ENCODE measurements at places on chromosomes 16 and 17.

- DNase-seq, result peak; percentile 18
These were observed 802 bp downstream of the CYLD start for GRCh38 chr16:50742576-50743200.

DNA sequence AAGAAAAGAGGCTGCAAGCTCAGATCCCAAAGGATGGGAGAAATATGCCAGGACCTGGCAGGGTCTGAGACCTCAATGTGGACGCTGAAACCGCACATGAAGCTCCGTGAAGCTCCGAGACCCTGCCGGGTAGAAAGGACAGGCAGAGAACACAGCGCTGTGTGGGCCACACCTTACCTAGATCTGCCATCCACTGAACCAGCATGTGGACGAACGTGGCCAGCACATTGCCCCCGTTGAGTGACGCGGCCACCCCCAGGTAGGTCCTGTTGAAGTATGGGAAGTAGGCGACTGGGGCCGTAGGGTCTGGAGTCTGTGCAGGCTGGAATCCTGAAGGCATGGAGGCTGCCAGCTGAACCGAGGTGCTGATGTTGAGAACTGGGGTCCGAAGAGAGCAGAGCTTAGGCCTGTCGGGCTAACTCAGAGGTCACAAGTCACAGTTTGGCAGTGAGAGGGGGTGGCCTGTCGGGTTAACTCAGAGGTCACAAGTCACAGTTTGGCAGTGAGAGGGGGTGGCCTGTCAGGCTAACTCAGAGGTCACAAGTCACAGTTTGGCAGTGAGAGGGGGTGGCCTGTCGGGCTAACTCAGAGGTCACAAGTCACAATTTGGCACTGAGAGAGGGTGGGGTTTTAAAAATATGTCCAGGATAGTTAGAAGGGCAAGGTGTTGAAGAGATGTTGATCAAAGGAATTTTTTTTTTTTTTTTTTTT, 6.1 kb upstream of the TRPV1 start:
- no peak for DNase-seq

DNA sequence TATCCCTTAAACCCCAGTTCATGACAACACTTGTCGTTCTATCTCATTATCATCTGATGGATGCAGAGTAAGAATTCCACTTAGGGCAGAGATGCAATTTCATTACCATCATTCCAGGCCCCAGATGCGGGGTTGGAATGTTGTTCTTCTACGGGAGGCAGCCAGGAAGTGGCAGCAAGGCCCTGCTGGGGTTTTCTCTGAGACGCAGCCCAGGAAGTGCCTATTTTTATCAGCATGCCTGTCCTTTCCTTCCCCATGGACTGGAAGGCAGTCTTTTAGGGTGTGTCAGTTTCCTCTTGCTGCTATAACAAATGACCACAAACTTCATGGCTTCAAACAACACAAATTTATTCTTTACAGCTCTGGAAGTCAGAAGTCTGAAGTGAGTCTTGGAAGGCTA, 246.6 kb upstream of the DYNLRB2 start:
- DNase-seq, result no peak

DNA sequence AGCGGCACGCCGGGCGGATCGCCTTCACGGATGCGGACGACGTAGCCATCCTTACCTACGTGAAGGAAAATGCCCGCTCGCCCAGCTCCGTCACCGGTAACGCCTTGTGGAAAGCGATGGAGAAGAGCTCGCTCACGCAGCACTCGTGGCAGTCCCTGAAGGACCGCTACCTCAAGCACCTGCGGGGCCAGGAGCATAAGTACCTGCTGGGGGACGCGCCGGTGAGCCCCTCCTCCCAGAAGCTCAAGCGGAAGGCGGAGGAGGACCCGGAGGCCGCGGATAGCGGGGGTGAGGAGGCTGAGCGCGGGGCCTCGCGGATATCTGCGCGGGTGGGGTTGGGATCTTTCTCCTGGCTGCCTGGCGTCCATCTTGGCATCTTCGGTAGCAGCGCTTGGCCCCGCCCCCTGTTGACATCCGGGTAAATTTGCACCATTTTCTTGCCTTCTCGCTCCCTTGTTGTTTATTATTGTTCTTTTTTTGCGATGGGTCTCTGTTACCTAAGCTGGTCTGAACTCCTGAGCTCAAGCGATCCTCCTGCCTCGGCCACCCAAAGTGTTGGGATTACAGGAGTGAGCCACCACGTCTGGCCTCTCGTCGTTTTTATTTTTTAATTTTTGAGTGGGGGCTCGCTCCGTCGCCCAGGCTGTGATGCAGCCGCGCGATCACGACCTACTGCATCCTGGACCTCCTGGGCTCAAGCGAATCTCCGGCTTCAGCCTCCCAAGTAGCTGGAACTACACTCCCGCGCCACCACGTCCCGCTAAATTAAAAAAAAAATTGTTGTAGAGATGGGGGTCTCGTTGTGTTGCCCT, 898 bp downstream of the TERF2IP start:
- peak; percentile 79 for DNase-seq

DNA sequence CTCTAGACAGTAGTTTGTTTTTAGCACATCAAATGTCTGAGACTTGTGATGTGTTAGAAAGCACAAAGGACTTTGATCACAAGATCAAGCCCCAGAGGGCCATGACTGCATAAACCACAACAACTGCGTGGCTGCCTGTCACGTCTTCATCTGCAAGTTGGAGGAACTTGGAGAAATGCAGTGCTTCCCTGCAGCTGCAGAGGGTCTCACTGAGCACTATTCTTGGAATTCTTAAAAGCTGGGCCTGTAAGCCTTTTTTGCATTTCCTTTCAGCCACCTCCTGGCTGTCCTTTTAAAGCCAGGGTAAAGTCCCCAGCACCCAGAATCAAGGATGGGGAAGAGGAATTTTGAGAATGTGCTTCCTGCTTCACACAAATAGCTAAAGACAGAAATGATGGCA, 431.3 kb downstream of the MAF start:
- peak; percentile 42 for DNase-seq

- DNase-seq, result no peak
These were observed 7.2 kb downstream of the UBFD1 start for GRCh38 chr16:23564575-23565363.

GRCh38 chr17:15023589-15024336, 241.4 kb downstream of the PMP22 start:
- no peak for DNase-seq

DNA sequence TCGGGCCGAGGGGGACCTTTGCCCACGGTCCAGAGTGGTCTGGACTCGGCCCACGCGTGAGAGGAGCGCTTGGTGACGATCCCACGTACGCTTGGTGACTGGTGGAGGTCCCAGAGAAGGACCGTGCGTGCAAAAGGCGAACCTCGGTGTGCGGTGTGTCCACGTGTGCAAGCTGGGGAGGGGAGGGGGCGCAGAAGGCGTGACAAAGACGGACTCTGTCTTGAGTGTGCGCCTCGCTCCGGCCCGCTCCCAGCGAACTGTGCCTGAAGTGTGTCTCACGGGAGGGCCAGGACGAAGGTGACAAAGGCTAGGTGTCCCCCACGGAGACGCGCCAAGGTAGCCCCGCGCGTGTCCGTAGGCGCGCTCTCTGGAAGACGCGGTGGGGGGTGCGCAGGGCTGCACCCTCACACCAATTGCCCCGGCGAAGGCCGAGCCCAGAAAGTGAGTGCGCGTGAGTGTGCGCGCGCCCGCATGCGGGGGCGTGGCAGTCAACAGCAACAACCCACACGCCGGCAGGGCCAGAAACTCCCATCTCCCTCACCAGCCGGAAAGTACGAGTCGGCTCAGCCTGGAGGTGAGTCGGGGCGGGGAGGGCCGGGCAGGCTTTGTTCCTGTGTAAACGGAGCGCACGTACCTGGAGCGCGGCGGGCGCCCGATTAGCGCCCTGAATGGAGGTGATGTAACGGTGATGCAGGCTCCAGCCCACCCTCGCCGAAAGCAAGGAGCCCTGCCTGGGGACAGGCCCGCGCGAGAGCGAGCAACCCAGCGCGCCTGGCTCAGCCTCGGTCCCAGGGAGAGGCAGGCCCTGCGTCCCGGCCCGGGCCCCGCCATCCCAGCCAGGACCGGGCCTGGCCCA, at the start of gene GPRC5C:
TSS of gene GPRC5C (plus strand) at position 521 of the 856 bp plus-strand sequence. CDS start 7,689 bp downstream, outside the sequence.
- DNase-seq, result peak; percentile 91

DNA sequence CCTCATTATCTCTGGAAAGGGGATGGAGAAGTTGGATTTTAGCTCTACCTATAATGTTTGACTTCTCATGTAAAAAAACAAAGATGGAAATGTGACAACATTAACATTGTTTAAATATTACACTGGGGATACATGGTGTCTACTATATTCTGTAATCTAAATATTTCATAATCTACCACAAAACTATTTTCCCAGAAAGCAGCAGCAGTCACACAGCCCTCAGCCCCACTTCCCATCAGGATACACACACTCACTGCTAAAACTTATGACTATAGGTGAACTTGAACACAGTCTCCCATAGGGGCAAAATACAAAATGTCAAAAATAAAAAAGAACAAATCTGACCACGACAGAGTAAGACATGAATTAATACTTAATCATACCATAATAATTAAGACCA, 95.7 kb downstream of the KANSL1 start:
- no peak for DNase-seq

DNA sequence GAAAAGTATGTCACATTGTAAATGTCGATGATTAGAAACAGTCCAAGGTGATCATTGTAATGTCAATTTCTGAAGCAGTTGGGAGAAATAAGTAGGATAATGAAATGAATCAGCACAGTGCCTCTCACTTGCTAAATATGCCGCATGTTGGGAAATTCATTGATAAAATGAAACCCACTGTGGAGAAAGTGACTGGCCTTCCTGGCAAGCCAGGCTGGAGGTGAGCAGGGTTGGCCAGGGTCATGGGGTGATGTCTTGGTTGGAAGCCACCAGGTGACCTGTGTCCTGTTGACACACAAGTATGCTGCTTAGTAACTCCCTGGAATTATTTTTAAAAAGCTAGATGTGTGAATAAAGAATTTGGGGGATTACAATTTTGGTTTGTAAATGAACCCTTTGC, 14.9 kb upstream of the WNT9B start:
- no peak for DNase-seq

- no peak for DNase-seq
These were observed 132.2 kb upstream of the HS3ST2 start for GRCh38 chr16:22681554-22682291.

DNA sequence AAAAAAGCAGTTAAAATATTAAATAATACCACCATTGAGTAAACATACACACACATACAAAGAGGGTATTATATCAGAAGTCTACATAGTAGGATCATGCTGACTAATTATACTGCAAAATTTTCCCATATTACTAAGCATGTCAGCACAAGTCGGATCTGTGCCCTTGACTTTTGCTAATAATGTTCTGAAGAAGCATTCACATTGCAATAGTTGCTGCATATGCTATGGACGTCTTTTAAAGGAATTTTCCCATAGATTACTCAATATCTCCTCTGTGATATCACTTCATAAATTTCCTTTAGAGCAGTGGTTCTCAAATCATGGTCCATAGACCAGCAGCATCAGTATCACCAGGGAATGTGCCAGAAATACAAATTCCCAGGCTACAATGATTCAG, 110.9 kb upstream of the NUDT7 start:
- DNase-seq, result no peak

GRCh38 chr17:40327244-40327729, 18.3 kb downstream of the RARA start:
- no peak for DNase-seq

DNA sequence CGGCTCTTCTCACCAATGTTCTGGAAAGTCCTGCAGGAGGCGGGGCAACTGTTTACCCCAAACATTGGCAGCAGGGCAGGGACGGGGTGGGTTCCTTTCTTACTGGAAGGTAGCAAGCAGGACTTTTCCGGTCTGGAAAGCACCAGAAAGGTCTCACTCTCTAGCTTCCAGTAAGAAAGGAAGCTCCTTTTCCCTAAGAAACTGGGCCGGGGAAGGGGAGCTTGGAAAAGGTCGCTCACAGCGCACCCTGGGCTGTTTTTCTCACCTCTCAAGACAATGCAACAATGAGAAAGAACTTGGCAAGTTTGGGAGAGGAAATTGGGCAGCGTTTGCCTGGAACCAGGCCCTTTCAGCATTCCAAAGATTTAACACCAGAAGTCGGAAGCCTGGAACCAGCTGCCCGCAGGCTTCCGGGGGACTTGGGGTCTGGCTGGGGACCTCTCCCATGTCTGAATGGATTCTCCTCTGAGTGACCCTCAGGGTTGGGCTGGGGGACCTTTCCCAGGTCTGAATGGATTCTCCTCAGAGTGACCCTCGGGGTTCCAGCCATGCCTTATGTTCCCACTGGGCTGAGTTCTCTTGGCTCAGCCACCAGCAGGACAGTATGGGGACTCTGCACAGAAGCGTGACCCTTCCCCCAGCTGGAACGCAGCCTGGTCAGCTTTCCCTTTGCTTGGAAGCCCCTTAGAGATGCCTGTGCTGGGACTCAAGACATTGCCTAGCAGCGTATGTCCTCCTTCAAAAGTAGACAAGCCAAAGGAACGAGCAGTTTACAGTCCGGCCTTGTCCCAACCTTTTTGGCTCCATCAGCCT, 166.5 kb upstream of the PLCG2 start:
- DNase-seq, result no peak

- peak; percentile 87 for DNase-seq
These were observed 22.7 kb downstream of the GGA3 start for GRCh38 chr17:75238684-75239191.

DNA sequence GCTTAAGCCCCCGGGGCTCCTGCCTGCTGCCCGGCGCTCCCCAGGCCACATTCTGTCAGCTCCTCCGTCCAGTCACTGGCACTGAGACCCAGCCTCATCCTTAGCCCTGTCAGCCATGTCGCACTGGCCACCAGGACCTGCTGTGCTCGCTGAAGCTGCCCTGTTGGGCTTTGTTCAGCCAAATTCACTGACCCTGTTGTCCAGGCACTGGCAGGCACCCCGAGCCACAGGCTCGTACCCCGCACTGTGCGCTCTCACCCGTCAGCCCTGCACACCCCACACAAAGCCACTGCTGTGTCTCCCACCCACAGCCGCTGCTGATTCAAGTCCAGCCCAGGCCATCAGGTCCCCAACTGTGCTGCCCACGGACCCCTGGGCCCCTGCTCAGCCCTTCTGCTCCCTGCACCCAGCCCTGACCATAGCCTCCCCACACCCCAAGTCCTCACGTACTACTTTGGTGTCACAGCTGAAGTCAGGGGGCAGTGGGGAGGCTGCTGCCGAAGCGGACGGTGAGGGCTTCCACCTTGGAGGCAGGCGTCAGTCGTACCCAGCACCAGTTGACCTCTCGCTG, 131.5 kb upstream of the CHMP6 start:
- DNase-seq, result no peak

- peak; percentile 90 for DNase-seq
These were observed 28.3 kb upstream of the CDC42EP4 start for GRCh38 chr17:73340093-73340596.

DNA sequence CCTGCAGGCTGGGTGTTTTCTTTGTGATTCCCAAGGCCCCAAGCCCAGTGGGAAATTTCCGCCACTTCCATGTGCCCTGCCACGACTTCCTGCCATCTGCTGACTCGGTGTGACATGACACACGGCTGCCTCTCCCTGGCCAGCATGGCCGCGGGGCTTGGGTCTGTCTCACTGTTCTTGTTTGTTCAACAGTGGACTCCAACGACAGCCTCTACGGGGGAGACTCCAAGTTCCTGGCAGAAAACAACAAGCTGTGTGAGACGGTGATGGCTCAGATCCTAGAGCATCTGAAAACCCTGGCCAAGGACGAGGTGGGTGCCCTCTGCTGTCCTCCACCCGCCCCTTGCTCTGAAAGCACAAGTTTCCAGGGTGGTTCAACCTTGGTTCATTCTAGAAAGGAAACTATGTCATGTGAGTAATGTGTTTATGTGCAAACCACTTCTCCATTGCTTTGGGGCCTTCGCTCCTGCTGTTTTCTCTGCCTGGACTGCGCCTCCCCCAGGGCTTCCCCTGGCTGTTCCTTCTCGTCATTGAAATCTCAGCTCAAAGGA, 26.8 kb downstream of the KNOP1 start:
- no peak for DNase-seq

Measured in urothelium cell line (cell line).